ENCODE measurements at places on chromosomes 3 and 15. TPM values are rescaled to one million over a fixed set of nuclear protein-coding genes. Genes with fewer than 3 reads are reported as not detected.

GRCh38 chr3:61416618-61417017 is 144.8 kb upstream of the PTPRG start:
- no peaks in the 10 kb centered on the region for H3K27me3 ChIP-seq
- DNase-seq = no peak
- H3K27ac ChIP-seq = no peak overlapping the region
- H3K4me1 ChIP-seq = no peaks in the 10 kb centered on the region

DNA sequence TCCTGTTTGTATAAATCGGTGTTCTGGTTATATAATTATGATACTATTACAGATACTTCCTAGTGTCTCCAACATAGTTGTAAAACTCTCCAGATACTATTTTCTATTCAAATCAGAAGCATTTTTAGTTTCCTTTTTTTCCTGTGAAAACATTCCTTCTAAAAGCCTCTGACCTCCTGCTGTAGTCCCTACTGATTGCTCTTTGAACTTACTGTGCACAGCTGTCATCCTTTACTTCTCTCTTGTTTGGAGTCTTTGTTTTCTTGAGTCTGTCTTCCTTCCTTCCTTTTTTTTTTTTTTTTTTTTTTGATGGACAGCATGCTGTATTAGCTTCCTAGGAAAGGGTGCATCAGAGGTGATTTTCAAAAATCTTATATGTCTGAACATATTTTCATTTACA is 28.9 kb downstream of the NR2C2 start:
- no peaks in the 10 kb centered on the region for H3K4me1 ChIP-seq
- H3K27me3 ChIP-seq = no peaks in the 10 kb centered on the region
- H3K36me3 ChIP-seq = peaks cover 5% of the 10 kb centered on the region

DNA sequence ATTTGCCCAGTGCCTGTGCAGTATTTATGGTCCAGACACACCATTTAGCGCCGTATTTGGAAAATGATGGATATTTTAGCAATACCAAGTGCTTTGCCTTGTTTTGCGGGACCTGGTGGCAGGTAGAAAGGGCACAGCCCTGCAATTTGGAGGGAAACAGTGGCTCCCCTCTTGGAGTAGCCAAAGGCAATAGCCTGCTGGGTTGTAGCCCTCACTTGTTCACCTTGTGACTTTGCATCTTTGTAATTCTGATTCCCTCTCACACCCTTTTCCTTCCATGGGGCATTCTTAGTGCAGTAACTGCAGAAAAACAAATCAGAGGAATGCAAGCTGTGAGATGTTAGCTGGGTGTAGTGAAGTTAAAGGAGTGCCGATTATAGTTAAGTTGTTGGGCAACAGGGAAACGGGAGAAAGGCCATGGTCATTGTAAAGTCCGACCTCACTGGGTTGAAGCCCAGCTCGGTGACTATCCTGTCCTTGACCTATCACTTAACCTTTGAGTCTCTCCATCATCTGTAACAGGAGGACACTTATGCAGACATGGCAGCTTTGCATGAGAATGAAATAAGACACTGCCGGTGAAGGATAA is 131.0 kb upstream of the KLHL25 start:
- no peaks in the 10 kb centered on the region for H3K27me3 ChIP-seq
- DNase-seq = no peak
- no peak overlapping the region for H3K4me3 ChIP-seq
- H3K36me3 ChIP-seq = no peaks in the 10 kb centered on the region
- no peak overlapping the region for H3K27ac ChIP-seq

SLITRK3 gene
- not detected for total RNA-seq

RBP2 gene
- not detected for total RNA-seq

PDCD7 gene
- 8.1 TPM for total RNA-seq

NPAP1 gene
- not detected for total RNA-seq
